BJ (cell line): ENCODE measurements at places on chromosomes 6 and 20.
A peak's percentile ranks its signal among the peaks of the same experiment; 100 is the strongest.

DNA sequence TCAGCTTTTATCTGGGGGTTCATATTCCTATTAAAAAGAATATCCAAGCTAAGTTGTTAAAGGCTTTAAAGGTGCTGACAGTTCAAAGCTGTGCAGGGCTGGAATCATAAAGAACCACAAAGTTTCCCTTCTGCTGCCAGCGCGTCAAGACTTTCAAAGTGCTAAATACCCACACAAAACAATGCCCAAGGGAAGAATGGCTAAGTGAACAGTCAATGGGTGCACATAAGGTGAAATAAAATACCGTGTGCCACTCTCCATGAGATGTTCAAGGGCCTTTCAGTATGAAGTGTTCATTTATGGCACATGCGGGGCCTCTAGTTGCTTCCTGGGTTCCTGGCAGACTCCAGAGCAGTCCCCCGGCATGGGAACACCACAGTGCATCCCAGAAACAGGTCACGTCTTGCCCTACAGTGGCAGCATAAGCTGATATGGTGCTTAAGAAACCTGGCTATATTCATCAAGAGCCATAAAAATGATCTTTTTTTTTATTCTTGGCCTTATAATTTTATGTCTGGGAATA, 14.1 kb downstream of the TXNDC5 start:
- DNase-seq, result no peak

DNA sequence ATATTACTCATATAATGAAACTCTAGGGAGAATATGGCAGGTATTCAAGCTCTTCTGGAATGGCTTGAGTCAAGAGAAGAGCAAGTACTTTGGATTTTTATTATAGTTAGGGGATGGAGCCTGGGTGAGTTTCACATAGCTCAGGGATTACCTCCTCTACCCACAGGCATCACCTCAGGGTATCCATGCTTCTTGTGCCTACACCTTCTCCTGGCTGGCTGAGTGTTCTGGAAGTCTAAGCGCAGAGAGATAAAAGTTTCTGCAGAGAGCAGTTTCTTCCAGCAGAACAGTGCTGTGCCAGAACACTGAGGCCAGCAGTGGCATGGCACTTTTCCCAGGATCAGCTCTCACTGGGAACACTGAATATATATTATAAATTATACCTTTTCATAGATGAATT, 199.7 kb upstream of the KCNQ5 start:
- DNase-seq, result peak; percentile 40

DNA sequence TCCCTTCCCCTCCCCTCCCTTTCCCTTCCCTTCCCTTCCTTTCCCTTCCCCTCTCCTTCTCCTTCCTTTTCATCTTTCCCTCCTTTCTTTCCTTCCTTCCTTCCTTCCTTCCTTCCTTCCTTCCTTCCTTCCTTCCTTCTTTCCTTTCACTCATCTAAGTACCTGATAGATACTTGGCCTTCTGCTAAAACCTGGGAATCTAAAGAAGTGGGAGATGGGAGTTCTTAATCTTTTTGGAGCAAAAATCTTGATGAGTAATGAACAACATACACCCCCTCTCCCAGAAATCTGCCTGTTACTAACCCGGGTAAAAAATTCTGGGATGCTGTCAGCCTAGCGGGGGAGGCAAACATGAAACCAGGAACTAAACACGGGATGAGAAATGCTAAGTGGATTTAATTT, 100.7 kb downstream of the VEGFA start:
- no peak for DNase-seq

GRCh38 chr6:140867336-140867735, 1265.4 kb upstream of the GJE1 start:
- DNase-seq, result no peak

DNA sequence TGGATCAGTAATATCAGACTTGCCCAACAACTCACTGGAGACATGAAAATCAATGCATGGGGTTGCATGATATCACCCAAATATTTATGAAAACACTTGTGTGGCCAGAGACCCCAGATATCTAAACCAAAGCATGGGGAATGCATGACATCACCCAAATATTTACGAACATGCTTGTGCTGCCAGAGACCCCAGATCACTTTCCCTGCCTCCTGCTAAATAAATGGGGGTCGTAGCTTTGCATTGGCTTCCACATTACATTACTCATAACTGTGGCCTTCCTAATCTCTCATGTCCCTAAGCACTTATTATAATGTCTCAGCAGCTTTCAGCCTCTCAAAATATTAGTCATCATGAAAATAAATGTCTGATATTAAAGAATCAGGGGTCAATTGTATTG, 838.0 kb upstream of the DEFB115 start:
- no peak for DNase-seq

DNA sequence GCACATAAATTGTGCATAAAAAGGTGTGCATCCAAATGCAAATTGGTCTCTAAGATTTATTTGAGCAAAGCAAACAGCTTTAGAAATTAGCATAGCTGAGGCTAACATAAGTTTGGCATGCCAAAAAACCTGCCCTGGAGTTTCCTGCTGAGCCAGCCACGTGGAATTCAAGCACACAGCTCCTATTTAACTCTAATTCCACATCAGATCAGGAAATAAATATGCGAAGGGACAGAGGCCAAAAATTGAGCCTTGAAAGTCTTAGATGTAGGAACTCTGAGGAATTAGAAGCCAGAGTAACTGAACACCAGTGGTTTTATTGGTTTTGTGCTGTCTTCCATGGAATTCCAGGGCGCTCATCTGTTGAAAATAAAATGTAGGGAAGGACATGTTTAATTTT, 19.6 kb downstream of the SOBP start:
- no peak for DNase-seq

GRCh38 chr20:23200914-23201313, 114.8 kb upstream of the CD93 start:
- DNase-seq, result no peak

DNA sequence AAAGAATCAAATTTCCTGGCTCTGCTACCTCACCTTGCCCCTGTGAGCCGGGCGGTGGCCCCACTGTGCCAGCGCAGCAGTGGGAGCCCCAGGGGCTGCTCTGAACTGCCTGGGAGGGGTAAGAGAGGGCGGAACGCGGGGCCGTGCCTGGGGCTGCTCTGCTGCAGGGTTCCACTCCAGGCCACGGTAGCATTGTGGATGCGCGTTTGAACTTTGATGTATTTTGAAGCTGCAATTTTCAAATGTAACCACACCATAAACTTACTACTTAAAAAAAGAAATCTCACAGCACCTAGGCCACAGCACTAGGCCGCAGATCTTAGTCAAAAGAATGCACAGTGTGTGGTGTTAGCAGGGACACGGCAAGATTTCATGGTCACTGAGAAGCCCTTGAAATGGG, 57.5 kb downstream of the PRDM1 start:
- DNase-seq, result no peak

- no peak for DNase-seq
These were observed 29.2 kb upstream of the ULBP3 start for GRCh38 chr6:150098155-150098554.

DNA sequence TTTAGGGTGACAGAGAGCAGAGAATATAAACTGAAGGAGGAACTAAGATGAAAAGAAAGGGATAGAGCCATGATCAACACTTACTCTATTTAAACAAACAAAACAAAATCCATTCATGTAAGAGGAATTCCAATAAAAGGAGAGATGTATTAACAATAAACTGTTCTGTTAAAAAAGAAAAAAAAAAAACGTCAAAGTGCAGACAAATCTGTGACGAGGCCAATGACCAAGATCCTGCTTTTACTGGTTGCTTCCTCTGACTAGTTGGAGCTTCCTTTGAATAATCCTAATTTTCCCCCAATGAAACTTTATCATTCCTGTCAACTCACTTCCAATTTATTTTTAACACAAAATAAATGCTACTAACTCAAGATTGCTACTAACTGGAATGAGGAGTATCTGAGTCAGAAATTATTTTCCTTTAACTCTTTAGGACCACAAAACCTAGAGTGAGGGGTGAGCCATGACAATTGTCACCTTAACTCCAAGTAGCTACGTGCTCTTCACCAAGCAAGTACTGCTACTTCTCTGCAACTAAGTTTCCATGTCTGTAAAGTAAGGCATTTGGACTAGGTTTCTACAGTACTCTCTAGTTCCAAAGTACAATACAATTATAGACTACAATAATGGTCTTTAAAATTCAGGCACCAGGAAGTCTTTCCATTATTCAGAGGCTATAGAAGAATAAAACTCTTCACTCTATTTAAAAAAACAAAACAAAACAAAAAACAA, 152.0 kb downstream of the PTPRK start:
- peak; percentile 31 for DNase-seq

DNA sequence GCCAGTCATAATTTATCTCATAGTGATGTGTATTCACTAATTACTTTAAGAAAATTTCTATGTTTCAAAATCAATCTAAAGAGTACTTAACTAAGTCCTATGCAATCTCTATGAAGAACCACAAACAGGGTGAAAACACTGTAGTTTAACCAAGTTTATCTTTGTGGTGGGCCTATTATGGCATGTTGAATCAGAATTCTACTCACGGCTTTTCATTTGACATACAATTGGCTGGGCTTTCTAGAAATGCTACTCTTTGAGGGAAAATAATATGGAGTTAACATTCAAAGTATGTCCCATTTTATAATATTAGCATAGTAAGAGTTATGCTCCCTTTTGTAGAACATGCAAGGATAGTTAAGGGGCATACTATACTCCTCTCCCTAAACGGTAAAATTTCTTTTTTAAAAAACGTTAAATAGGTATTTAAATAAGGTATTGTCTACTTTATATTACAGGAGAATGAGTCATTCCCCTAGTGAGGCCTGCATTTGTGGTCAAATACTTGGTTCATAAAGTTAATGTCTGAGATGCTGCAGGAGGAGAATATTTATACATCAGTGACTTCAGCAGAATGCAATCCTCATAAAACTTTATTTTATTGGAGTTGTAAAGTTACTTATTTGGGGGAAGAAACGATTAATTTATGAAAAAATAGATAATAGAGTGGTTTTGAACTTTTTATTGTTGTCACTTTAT, 1.8 kb downstream of the MOXD1 start:
- DNase-seq, result peak; percentile 85

DNA sequence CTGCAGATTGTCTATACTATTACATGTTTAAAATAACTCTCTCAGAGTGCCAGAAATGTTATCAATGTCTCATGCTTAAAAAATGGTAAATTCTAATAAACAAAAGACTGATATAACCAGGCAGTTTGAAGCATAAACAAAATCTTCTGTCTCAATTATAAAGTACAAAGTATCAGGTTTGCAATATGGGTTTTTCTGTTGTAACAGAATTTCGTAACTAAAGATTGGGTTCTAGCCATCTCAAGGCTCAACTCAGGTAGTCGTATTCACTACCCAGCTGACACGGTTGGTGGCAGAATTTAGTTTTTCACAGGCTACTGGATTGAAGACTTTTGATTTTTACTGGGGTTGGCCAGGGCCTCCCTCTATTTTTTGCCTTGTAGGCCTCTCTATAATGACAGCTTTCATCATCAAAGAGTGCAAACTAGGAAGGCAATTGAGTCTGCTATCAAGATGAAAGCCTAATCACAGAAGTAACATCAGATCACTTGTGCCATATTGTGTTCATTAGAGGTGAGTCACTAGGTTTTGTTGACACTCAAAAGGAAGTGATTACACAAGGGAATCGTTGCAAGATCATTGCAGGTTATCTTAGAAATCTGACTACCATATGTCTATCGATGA, 3.6 kb downstream of the CYP39A1 start:
- no peak for DNase-seq

DNA sequence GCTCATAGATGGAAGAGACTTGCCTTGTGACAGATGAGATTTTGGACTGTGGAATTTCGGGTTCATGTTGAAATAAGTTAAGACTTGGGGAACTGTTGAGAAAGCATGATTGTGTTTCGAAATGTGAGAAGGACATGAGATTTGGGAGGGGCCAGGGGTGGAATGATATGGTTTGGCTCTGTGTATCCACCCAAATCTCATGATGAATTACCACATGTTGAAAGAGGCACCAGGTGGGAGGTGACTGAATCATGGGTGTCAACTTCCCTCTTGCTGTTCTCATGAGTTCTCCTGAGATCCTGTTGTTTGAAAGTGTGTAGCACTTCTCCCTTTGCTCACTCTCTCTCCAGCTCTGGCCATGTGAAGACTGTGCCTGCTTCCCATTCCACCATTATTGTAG, 17.9 kb downstream of the AHI1 start:
- no peak for DNase-seq
